ENCODE measurements at places on chromosomes 6 and 20.

GRCh38 chr20:23601715-23602114, 4.0 kb downstream of the CST9 start:
- no peak for DNase-seq

GRCh38 chr6:96066376-96066775, 50.6 kb downstream of the FUT9 start:
- DNase-seq = no peak

DNA sequence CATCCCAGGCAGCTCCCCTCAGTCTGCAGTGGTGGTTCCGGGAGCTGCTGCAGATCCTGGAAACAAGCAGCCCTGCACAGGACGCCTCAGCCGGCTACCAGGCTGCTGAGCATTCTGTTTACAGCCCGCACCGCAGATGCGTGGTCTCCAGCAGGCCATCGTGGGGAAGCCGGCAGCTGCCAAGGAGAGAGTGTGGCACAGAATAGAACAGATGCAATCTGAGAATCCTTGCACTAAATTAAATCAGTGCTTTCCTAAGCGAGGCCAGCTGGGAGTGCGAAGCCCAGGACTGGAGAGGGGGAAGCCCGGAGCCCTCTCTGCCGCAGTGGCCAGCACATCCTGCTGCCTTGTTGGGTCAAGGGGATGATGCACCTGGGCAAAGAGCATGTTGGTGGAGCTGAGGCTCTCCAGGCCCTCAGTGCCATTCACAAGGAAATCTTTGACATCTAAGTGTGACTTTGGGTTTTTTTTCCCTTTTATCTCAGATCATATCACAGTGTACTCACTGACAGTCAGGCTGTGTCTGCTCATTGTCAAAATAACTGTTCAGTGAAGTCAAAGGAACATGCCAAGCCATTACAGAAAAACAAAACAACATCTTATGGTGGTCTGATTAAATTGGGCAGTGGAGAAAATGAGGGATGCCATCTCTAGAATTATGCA, 118.1 kb downstream of the SYNDIG1 start:
- no peak for DNase-seq

DNA sequence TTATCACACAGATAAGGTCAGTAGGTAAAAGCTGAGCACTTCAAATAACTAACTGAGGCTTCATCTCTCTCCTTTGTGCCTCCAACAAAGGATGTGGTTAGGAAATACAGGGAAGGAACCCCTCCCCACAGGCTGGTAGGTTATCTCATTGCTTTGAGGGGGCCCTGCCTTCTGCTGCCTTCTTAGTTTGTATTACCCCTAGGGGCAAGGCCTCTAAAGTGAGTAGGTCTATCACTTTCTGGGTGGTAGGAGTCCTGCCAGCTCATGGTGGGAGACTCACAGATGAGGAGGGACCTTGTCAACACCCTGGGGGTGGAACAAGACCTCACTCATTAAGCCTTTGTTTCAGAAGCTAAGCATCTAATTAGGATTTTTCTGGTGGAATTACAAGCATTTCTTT, 34.6 kb downstream of the EDN1 start:
- no peak for DNase-seq

GRCh38 chr20:43909720-43910119, 4.9 kb upstream of the TOX2 start:
- no peak for DNase-seq

GRCh38 chr6:45563844-45564243, 186.1 kb upstream of the SUPT3H start:
- DNase-seq = no peak

GRCh38 chr6:2938004-2938631, 33.2 kb downstream of the SERPINB6 start:
- DNase-seq = no peak

All from transverse colon (tissue), 4 donors.